ENCODE measurements at places on chromosomes 1 and 21. TPM values are rescaled to one million over a fixed set of nuclear protein-coding genes. Genes with fewer than 3 reads are reported as not detected.

DNA sequence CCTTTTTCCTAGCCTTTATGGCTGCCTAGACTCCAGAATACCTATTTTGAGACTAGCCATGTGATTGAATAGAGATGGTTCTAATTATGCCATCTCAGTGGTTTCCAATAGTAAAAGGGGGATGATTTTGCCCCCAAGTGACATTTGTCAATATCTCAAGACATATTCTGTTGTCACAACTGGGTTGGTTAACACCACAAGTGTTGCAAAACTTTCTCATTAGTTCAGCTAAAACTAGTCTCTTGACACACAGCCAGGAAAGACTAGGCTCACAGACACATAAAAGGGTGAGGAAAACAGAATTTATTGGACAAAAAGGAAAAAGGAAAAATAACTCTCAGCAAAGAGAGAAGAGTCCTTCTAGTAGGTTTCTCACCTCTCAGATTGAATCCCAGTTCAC is 39.9 kb upstream of the GBP5 start:
- no peak for DNase-seq

GRCh38 chr1:181778640-181779260 is 282.8 kb downstream of the ZNF648 start:
- DNase-seq = no peak

DNA sequence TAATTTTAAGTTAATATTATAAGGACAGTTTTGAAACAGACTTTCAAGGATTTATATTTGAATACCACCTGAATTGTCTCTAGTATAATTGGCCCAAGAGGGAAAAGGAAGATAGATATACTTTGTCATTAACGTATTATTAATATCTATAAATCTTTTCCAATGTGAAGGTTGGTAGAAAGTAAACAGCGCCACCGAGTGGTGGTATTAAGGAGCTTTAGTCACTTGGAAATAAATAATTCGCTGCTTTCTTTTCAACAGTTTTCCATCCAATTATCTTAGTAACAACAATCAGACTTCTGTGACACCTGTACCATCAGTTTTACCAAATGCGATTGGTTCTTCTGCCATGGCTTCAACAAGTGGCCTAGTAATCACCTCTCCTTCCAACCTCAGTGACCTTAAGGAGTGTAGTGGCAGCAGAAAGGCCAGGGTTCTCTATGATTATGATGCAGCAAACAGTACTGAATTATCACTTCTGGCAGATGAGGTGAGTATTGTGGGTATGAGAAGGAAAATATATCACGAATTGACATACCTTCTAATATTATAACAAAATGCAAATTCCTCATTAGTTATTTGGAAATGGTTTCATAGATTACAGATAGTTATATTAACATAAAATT is 37.7 kb downstream of the SH3GLB1 start:
- peak; percentile 16 for DNase-seq

DNA sequence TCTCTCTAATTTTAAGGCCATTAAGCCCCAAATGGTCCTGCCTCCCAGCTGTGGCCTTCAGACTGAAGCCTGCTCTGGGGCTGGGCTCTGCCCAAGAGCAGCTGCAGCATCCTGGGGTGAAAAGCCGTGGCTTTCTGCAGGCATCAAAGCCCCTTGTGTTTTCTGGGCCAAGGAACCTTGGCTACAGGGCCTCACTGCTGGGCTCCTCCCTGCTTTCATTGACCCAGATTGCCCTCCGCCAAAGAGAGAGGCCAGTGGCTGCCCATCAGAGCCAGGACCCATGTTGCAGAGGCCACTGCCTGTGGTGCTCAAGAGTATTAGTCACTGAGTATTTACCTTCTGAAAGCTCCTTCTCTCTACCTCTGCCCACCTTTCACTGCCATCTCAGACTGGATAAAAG is 1.6 kb downstream of the ZNF648 start:
- no peak for DNase-seq

The ICOSLG gene
- 3.2 TPM for total RNA-seq

DNA sequence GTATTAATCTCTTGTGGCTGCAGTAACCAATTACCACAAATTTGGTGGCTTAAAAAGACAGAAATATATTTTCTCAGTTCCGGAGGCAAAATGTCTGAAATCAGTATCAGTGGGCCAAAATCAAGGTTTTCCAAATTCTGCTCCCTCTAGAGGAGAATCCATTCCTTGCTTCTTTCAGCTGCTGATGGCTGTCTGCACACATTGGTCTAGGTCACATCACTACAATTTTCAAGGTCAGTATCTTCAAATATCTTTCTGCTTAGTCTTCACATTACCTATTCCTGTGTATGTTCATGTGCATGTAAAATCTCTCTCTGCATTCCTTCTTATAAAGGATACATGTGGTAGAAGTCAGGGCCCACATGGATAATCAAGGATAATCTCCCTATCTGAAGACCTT is 999.4 kb downstream of the KCNT2 start:
- no peak for DNase-seq

The NTMT2 gene
- total RNA-seq = not detected

The KCND3 gene
- total RNA-seq = not detected

The APOBEC4 gene
- not detected for total RNA-seq

DNA sequence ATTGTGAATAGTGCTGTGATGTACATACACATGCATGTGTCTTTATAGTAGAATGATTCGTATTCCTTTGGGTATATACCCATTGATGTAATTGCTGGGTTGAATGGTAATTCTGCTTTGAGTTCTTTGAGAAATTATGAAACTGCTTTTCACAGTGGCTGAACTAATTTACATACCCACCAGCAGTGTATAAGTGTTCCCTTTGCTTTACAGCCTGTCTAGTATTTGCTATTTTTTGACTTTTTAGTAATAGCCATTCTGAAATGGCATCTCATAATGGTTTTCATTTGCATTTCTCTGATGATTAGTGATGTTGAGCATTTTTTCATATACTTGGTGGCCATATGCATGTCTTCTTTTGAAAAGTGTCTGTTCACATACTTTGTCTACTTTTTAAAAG is 54.5 kb upstream of the FAM78B start:
- no peak for DNase-seq

GRCh38 chr1:174097426-174097825 is 61.9 kb upstream of the RABGAP1L start:
- no peak for DNase-seq

DNA sequence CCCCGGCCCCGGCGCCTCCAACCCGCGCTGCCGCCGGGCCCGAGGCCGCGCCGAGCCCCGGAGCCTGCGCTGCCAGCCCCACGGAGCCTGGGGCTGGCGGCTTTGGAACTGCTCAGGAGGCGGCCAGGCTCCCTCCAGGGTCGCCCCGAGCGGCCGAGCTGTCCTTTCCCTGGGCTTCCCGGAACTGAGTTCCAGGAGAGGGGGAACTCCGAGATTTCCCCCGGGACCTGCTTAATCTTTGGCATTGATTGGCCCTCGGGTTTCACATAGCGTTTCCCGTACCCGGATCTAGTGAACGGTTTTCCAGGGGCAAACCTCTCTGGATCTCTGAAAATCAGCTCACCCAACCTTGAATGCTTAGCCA is 504 bp downstream of the H6PD start:
- DNase-seq = no peak

DNA sequence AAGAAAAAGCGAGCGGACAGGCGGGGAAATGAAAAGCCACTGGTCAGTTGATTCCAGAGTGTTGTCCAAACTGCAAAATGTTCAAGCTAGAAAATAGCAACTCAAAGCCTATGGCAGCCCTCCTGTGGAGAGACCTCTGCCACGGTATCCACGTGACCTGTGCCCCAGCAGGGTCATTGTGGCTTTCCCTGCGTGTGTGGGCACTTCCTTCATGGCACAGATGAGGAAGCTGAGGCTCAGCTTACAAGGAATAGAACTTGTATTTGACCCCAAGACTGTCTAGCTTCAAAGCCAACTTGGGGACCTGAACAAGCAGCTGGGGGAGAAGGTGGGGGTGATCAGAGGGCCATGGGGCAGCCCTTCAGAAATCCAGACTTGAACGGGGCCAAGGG is 15.6 kb upstream of the PLEKHG5 start:
- DNase-seq = no peak

GRCh38 chr1:30518186-30518585 is 205.2 kb downstream of the MATN1 start:
- no peak for DNase-seq

DNA sequence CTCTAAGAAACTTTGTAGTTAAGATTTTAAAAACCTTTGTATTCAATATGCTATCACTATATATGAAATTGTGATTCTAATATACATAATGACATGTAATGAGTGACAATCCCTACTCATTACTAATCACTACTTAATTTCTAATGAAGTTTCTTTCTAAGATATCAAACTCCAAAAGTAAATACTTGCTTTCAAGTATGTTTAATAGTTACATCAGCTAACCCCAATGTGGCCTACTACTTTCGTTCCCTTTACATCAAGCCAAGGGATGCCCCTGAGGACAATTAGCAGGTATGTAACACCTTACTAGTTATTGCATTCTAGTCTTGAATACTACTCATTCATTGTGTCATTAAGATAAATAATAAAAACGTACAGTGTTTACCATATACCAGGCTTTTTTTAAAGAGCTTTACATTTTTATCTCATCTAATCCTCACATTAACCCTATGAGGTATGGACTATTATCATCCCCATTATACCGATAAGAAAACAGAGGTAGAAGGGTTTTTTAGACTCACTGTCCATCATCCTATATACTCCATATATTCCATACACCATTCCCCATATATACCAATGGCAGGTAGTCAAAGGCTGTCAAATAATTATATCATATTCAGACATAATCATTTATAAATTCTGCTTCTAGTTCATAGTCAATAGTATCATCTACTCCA is 4.2 kb downstream of the PPP1R15B start:
- DNase-seq = no peak

All from activated T-cell treated with anti-CD3 and anti-CD28 coated beads, Interleukin-2, amount 50 U/mL, for 72 hours (primary cell).